Caki2 (cell line): ENCODE measurements at places on chromosomes 5 and 9. TPM values are rescaled to one million over a fixed set of nuclear protein-coding genes. Genes with fewer than 3 reads are reported as not detected.

DNA sequence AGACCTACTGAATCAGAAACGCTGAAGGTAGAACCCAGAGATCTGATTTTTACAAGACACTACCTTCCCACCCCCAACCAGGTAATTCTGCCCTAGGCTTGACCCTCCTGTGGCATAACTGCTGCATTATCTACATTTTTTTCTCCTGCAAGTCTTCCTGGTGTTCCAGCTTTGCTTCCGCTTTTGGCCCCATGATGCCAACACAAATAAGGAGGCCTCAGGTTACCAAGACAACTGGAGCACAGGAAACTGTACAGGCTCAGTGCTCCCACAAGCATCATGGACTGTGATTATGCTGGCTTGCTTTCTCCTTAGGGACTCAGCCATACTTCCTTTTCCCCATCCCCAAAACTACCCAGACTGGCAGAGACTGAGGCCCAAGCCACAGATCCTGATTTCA is 6.6 kb upstream of the MSMP start:
- peak; percentile 71 for DNase-seq

GRCh38 chr5:155728146-155728856 is 598.7 kb upstream of the SGCD start:
- DNase-seq = no peak

DNA sequence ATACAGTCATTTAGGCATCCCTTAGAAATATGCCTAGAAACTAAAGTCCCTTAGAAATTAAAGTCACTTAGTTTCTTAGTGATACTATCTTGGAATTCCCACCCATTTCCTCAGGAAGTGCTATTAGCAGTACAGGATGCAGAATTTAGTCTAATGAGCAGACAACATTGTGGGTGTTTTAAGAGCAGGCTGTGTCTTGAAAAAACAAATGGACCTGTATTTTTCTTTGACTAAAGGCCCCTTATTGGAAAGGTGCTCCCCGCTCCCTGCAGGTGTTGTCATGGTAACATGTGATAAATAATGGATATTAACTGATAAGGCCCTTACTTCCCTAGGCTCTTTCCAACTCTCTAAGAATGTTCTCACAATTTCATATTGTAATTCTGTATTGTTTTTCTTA is 38.8 kb upstream of the STARD4 start:
- DNase-seq = no peak

GRCh38 chr5:139653616-139654015 is 5.5 kb downstream of the CXXC5 start:
- DNase-seq = no peak

GRCh38 chr9:87770616-87771315 is 44.8 kb downstream of the CTSL start:
- DNase-seq = peak; percentile 70

- no peak for DNase-seq
Observed at GRCh38 chr5:102809033-102809432, 53.9 kb downstream of the PAM start.

DNA sequence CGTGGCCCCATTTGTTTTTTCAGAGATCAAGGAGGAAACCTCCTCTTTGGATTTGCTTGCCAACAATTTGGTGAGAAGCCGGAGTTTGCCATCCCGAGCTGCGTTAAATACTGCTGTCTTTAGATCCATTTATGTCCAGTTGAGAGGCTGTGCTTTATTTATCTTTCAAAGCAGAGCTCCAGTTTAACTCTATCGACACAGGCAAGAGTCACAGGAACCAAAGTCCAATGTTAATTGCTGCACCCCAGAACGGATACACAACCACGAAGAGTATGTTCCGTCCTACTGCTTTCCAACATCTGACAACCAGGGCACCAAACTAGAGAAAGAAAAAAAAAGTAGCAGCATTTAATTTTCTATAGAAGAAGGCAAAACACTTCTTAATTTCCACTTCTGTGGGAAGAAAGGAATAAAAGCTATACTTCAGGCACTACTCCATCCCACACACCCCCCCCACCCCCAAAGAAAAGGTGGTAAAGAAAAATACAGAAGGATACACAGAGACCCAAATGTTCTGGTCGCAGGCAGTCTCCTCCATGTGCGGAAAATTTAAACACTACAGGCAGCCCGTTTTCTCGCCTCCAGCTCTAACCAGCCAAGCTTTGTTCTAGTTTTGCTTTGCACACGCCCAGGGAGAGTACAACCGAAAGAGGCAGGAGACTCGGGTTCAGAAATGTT is 1.1 kb downstream of the FEM1C start:
- no peak for DNase-seq

DNA sequence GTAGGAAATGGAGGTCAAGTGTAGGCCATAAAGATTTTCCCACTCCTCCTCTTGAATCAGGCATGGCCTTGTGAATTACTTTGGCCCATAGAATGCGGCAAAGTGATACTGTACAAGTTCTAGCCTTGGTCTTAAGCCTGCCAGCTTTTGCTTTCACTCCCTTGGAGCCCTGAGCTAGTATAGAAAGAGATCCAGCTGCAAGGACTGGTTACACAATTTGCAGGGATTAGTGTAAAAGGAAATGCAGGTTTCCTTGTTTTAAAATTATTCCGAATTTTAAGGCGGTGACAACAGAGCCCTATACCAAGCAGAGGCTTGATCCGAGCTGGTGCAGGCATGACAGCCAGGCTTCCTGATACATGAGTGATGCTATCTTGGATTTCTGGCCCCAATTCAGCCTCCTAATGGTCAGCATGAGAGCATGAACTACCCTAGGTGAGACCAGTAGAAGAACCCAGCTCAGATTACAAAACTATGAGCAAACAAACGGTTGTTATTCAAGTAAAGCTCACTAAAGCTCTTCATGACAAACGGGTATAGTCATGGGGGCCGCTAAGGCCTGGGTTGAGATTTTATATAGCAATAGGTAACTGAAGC is 257.9 kb downstream of the DOCK8 start:
- peak; percentile 46 for DNase-seq

DNA sequence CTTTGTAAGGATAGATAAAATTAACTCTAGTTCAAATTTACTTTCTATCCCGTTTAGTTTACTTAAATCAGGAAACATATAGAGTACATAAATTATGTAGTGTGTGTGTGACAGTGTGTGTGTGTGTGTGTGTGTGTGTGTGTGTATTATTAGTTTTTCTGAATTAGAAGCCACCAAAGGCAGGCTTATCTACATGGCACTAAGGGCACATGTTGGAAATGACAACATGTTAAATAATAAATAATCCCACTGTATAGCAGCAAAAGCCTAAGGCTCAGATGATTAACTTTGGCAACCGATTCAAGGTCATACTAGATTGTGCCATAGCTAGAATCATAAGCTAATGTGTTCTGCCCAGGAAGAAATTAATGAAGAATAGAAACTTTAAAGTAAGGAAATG is 54.6 kb downstream of the MEGF9 start:
- no peak for DNase-seq

- DNase-seq = peak; percentile 48
Observed at GRCh38 chr9:129145841-129146292, 32.2 kb downstream of the IER5L start.

GRCh38 chr5:180865981-180866695 is 5.1 kb upstream of the ZFP62 start:
- DNase-seq = no peak

- DNase-seq = peak; percentile 39
Observed at GRCh38 chr9:113737517-113738271, 138.4 kb upstream of the ZNF618 start.

GRCh38 chr5:169544264-169544950 is 39.2 kb upstream of the SPDL1 start:
- DNase-seq = no peak

GRCh38 chr5:178637356-178638074 is 10.7 kb upstream of the CLK4 start:
- peak; percentile 49 for DNase-seq

- DNase-seq = no peak
Observed at GRCh38 chr5:45509371-45509770, 186.8 kb downstream of the HCN1 start.

- DNase-seq = peak; percentile 67
Observed at GRCh38 chr9:76817489-76817888, 53.3 kb downstream of the PCA3 start.

GRCh38 chr5:159242656-159243055 is 20.4 kb upstream of the UBLCP1 start:
- no peak for DNase-seq

- no peak for DNase-seq
Observed at GRCh38 chr5:4080370-4080769, 484.7 kb downstream of the IRX1 start.

GRCh38 chr5:168273056-168273980 is 18.1 kb upstream of the WWC1 start:
- DNase-seq = no peak

DNA sequence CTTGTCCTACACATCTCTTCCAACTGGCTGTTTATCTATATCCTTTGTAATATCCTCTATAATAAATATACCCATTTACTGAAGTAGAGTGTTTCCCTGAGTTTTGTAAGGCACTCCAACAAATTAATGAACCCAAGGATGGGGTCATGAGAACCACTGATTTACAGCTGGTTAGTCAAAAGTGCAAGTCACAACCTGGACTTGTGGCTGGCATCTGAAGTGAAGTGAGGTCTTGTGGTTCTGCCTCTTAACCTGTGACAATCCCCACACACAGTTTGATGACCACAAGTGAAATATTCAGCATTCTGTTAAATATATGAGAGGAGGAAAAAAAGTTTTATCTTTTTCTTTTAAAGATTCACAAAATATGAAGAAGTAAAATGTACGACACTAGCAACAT is 126.1 kb downstream of the NR2F1-AS1 start:
- DNase-seq = no peak

DNA sequence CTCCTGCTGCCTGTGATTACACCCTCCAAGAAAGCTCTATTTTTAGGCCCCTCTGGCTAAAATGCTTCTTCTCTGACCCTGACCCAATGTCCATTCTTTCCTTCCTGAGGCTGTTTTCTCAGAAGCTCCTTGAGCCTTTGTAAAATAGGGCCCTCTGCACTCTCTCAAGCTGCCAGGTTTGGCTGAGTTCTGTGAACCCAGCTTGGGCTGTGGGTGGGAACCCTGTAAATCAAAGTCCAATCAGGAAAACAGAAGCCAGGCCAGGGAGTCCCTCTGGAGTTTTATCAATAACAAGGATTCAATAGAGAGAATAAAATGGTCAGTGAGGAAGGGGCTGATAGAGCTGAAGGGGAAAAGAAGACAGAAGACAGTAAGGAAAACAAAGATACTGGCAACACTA is 43.7 kb upstream of the ERCC6L2 start:
- no peak for DNase-seq

GRCh38 chr5:141084487-141084989 is 9.9 kb upstream of the PCDHB2 start:
- DNase-seq = no peak

DNA sequence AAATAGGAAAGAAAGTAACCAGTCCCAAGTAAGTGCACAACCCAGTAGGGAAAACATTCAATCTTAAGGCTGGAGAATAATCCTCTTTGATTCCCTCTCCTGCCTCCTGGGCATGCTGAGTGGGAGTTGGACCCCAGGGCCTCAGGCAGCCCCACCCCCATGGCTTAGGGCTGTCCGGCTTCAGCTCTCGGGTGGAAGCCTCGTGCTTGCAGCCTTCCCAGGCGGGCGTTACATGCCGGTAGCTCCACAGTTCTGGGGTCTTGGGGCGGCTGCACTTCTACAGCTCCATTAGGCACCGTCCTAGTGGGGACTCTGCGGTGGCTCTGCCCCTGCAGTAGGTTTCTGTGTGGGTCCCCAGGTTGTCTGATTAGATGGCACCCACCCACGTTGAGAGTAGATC is 10.1 kb downstream of the GLIPR2 start:
- no peak for DNase-seq

- DNase-seq = no peak
Observed at GRCh38 chr5:172117977-172118701, 69.9 kb downstream of the STK10 start.

DNA sequence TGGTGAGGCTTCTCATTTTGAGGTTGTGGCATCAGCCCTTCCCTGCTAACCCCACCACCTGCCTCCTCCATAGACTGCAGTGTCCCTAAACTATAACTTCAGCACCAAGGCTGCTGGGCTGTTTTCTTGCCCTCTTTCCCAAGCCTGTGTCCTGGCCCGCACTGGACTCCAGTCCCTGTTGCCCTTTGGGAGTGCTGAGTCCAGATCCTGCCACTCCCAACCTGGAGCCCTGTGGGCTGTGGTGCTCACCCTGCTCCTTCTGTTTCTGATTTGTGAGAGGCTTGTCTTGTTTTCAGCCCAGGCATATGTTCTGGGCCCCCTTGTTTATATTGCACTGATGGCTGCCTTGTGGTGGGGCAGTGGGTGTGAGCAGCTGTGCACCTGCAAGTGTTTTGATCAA is 39.7 kb upstream of the RNU6ATAC start:
- no peak for DNase-seq

DNA sequence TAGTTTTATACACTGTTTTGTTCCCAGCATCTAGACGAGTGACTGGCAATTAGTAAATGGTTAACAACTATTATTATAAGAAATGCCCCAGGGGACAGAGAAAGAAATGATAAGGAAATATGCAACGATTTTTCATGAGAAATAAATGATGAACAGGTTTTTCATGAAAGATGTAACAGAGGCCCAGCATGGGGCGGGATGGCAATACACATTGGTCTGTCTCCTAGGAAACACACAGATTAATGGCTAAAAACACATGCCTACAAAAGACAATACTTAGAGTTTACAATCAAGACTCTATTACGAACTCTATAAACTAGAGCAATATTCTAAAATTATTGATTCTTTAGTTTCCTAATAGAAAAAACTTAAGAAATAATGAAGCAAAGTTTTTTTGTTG is 441.5 kb upstream of the CDH9 start:
- DNase-seq = no peak

DNA sequence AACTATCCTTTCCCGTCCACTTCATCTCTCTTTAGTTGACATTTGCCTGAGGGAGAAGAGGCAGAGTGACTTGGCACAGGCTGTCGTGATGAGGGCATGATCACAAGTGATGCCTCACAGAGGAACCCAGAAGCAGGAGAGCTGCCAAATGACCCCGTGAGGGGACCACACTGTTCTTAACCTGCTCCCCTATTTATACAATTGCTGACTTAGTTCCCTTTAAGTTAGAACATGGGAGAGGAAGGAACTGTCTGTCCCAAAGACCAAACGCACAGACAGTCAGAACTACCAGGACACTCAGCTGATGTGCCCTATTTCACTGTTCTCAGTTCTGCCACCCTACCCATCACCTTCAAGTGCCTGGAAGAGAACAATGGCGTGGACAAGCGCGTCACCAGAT is 73.7 kb downstream of the SLC1A3 start:
- DNase-seq = no peak

- DNase-seq = peak; percentile 14
Observed at GRCh38 chr5:103041071-103041676, 78.8 kb downstream of the GIN1 start.

- DNase-seq = no peak
Observed at GRCh38 chr9:93089481-93089991, 6.5 kb upstream of the CARD19 start.

PCDHB13 gene
- total RNA-seq = 0.44 and 0.93 TPM in 2 replicates

OR1N2 gene
- total RNA-seq = not detected in 2 replicates

IRX1 gene
- not detected in 2 replicates for total RNA-seq

NRG2 gene
- total RNA-seq = 0.96 and 6.8 TPM in 2 replicates

PCBD2 gene
- 1.3 and 4.1 TPM in 2 replicates for total RNA-seq

PCDHB4 gene
- total RNA-seq = not detected in 2 replicates

NUTM2F gene
- not detected in 2 replicates for total RNA-seq

UGT3A2 gene
- total RNA-seq = not detected in 2 replicates

STK32A gene
- not detected in 2 replicates for total RNA-seq

PCDHA8 gene
- total RNA-seq = 0.51 TPM in 1 of 2 replicates, not detected in the other

LOX gene
- 49.6 and 60.5 TPM in 2 replicates for total RNA-seq

PCDHGB5 gene
- total RNA-seq = not detected in 2 replicates

SHOC1 gene
- not detected in 2 replicates for total RNA-seq
